ENCODE measurements at places on chromosomes 1 and 21.

DNA sequence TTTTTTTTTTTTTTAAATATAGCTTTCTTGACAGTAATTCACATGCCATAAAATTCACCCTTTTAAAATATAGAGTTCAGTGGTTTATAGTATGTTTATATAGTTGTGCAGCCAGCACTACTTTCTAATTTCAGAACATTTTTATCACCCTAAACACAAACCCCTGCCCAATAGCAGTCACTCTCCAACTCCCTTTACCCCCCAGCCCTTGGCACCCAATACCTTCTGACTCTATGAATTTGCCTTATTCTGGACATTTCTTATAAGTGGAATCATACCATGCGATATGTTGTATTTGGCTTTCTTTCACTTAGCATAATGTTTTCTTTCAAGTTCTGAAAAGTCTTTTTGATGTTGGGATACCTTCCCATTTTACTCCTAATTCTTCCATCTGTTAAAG lies 42.5 kb upstream of the NEXN start:
- no peak for DNase-seq

GRCh38 chr21:29441651-29442050 lies 142.9 kb downstream of the BACH1 start:
- no peak for DNase-seq

GRCh38 chr1:154992721-154993571 lies 440 bp upstream of the LENEP start:
- peak; percentile 33 for DNase-seq

GRCh38 chr1:32208891-32209328 lies at the start of gene DCDC2B:
Gene DCDC2B (plus strand): TSS chr1:32209089. CDS start chr1:32209094, 5 bp downstream.
- no peak for DNase-seq

- DNase-seq: no peak
Observed at GRCh38 chr1:40073062-40073461, 24.0 kb downstream of the PPT1 start.

GRCh38 chr21:45593162-45594022 lies 50.1 kb upstream of the PCBP3 start:
- no peak for DNase-seq

DNA sequence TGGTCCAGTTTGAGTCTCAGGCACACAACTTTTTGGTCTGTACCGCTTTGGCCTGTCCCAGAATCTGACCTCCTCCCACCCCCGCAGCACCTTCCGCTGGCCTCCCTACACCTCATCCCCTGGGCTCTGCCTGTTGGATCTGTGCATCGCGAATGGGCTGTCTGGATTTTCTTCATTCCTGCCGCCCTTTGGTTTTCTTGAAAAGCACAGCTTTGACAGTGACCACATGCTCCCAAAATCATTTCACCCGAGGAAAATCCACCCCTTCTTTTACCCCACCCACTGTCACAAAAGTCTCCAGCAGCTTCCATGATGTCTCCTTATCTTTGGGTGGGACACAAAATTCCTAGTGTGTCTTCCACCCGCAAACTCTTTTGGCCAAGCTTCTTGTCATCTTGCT lies 65.0 kb upstream of the SSX2IP start:
- DNase-seq: no peak

GRCh38 chr1:53763911-53764310 lies 24.9 kb upstream of the GLIS1 start:
- DNase-seq: no peak

GRCh38 chr1:169086603-169087455 lies 19.7 kb upstream of the ATP1B1 start:
- no peak for DNase-seq

GRCh38 chr1:49435291-49435690 lies 588.5 kb downstream of the AGBL4 start:
- no peak for DNase-seq

DNA sequence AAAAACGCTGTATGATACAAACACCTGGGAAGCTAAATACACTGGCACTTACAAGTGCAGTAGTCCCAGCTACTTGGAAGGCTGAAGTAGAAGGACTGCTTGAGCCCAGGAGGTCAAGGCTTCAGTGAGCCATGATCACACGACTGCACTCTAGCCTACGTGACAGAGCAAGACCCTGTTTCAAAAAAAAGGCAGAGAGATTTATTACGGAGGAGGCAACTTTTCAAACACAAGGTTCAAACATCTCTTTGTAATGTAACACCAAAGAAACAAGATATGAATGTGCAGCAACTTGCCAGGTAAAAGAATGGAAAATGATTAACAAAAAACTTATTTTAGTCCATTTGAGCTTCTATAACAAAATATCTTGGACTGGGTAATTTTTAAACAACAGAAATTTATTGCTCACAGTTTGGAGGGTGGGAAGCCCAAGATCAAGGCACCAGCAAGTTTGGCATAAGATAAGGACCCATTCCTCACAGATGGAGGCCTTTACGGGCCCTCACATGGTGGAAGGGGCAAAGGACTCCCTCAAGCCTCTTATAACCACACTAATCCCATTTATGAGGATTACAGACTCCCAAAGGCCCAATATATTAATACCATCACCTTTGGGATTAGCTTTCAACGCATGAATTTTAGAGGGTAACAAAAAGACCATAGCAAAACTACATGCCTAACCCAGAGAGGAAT lies 73.3 kb downstream of the EVI5 start:
- no peak for DNase-seq

All from ovary (tissue), 10 donors.